ENCODE measurements at places on chromosomes 5 and 9.
A peak's percentile ranks its signal among the peaks of the same experiment; 100 is the strongest.

DNA sequence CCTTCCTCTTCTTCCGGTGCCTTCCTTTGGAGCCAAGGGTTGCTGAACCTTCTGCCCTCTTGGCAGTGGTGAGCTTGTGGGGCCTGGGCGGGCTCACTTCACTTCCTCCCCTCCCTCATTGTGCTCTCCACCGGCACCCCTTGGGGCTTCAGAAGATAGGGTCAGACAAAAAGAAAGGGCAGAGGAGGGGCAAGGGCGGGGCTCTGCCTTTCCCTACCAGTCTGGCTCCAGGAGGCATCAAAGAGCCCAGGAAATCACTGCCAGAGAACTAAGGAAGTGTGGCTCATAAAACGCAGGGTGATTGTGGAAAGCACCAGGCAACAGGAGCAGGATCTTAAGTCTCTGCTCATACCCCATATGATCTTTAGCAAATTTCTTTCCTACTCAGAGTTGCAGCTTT lies 34.8 kb downstream of the ACOT12 start:
- H3K27ac ChIP-seq = no peak overlapping the region
- peaks cover 2% of the 10 kb centered on the region for H3K27me3 ChIP-seq
- H3K4me3 ChIP-seq = no peak overlapping the region
- DNase-seq = no peak
- no peaks in the 10 kb centered on the region for H3K4me1 ChIP-seq

- no peaks in the 10 kb centered on the region for H3K27me3 ChIP-seq
- no peak overlapping the region for H3K27ac ChIP-seq
- no peak overlapping the region for H3K4me3 ChIP-seq
- no peak for DNase-seq
- H3K4me1 ChIP-seq = no peaks in the 10 kb centered on the region
Measured at GRCh38 chr9:16461851-16462250, 408.6 kb downstream of the BNC2 start.

- no peak overlapping the region for H3K4me3 ChIP-seq
- peaks cover 1% of the 10 kb centered on the region for H3K4me1 ChIP-seq
- DNase-seq = no peak
- H3K36me3 ChIP-seq = no peaks in the 10 kb centered on the region
Measured at GRCh38 chr9:133987946-133988665, 4.0 kb downstream of the VAV2 start.

DNA sequence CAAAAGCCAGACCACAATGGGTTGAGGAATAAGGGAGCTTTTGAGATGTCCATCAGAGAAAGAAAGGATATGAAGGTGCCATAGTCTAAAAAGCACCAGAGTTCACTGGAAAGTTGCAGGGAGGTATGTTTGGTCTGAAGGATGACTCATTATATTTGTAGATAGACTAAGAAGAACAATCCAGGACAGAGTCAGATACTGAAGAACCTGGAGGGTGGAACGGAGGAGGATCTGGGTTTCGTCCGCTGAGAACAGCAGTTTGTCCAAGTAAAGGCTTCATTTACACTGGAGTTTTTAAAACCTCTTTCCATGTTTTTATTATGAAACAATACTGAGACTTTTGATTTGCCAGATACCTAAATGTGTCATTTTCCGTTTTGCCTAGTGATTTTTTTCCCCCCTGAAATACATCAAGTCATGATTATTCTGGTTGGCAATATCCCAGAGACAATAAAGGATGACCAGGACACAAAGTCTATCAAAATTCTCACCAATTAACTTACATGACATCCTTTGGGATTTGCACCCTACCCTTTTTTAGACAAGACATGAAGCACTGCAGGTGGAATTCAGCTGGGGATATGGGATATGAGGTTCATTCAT lies 219.9 kb downstream of the MLLT3 start:
- H3K36me3 ChIP-seq = peaks cover 16% of the 10 kb centered on the region
- DNase-seq = no peak
- no peaks in the 10 kb centered on the region for H3K27me3 ChIP-seq
- peak overlapping the region; percentile 30 for H3K4me3 ChIP-seq
- no peak overlapping the region for H3K27ac ChIP-seq

- no peak overlapping the region for H3K27ac ChIP-seq
- H3K4me3 ChIP-seq = no peak overlapping the region
- no peak for DNase-seq
- H3K36me3 ChIP-seq = no peaks in the 10 kb centered on the region
- H3K4me1 ChIP-seq = no peaks in the 10 kb centered on the region
- H3K27me3 ChIP-seq = no peaks in the 10 kb centered on the region
Measured at GRCh38 chr5:6197427-6197826, 180.9 kb downstream of the MED10 start.

DNA sequence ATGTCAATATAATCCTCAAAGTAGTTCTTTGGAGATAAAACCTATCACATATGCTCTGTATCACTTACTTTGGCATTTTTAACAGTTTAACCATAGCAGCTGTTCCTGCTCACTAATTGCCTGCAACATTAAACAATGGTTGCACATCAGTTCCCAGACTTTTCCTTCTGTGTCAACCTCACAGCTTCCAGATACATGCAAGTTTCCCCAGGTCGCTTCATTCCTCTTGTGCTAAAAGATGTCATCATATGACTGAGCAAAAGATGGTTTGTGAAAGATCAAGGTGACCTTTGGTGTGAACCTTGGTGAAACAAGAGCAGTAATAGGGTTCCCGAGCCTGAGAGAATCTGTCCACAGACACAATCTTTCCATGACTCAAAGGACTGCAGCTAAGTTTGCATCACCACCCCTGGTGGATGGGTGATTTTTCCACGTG lies 500.4 kb upstream of the PAPPA start:
- H3K27me3 ChIP-seq = no peaks in the 10 kb centered on the region
- no peak overlapping the region for H3K4me3 ChIP-seq
- H3K27ac ChIP-seq = no peak overlapping the region
- no peak for DNase-seq
- H3K36me3 ChIP-seq = no peaks in the 10 kb centered on the region

- H3K36me3 ChIP-seq = no peaks in the 10 kb centered on the region
- H3K4me3 ChIP-seq = no peak overlapping the region
- no peaks in the 10 kb centered on the region for H3K4me1 ChIP-seq
- no peak for DNase-seq
Measured at GRCh38 chr5:158014372-158014771, 155.4 kb upstream of the CLINT1 start.

- no peak overlapping the region for H3K27ac ChIP-seq
- peaks cover 29% of the 10 kb centered on the region for H3K4me1 ChIP-seq
- no peak overlapping the region for H3K4me3 ChIP-seq
- DNase-seq = no peak
Measured at GRCh38 chr5:141560151-141560550, 58.6 kb downstream of the DIAPH1 start.

GRCh38 chr5:136780518-136780917 lies 415.2 kb upstream of the TRPC7 start:
- H3K27ac ChIP-seq = no peak overlapping the region
- H3K4me1 ChIP-seq = no peaks in the 10 kb centered on the region
- no peak overlapping the region for H3K4me3 ChIP-seq

- no peak for DNase-seq
- no peak overlapping the region for H3K4me3 ChIP-seq
- no peaks in the 10 kb centered on the region for H3K27me3 ChIP-seq
- no peaks in the 10 kb centered on the region for H3K4me1 ChIP-seq
- no peak overlapping the region for H3K27ac ChIP-seq
Measured at GRCh38 chr9:134493461-134494272, 147.9 kb upstream of the COL5A1 start.

DNA sequence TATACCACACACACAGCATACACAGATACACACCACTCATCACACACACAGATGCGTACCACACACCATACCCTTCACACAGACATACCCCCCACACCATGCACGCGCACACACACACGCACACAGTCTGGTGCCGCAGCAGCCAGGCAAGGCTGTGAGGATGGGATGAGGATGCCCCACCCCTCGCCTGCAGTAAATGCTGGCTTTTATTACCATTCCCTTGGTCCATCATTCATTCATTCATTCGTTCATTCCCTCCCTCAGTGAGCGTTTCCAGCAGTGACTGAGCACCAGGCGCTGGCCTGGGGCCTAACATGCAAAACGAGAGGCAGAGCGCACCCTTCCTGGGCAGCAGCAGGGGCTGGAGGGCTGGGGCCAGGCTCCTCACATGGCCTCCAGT lies 51.7 kb upstream of the FCN2 start:
- no peak overlapping the region for H3K4me3 ChIP-seq
- no peaks in the 10 kb centered on the region for H3K36me3 ChIP-seq
- H3K27ac ChIP-seq = no peak overlapping the region
- no peaks in the 10 kb centered on the region for H3K27me3 ChIP-seq
- no peaks in the 10 kb centered on the region for H3K4me1 ChIP-seq

- H3K27me3 ChIP-seq = peaks cover 42% of the 10 kb centered on the region
- no peaks in the 10 kb centered on the region for H3K36me3 ChIP-seq
- no peak overlapping the region for H3K27ac ChIP-seq
- DNase-seq = no peak
- no peak overlapping the region for H3K4me3 ChIP-seq
- no peaks in the 10 kb centered on the region for H3K4me1 ChIP-seq
Measured at GRCh38 chr5:175772747-175773533, 98.4 kb upstream of the CPLX2 start.

DNA sequence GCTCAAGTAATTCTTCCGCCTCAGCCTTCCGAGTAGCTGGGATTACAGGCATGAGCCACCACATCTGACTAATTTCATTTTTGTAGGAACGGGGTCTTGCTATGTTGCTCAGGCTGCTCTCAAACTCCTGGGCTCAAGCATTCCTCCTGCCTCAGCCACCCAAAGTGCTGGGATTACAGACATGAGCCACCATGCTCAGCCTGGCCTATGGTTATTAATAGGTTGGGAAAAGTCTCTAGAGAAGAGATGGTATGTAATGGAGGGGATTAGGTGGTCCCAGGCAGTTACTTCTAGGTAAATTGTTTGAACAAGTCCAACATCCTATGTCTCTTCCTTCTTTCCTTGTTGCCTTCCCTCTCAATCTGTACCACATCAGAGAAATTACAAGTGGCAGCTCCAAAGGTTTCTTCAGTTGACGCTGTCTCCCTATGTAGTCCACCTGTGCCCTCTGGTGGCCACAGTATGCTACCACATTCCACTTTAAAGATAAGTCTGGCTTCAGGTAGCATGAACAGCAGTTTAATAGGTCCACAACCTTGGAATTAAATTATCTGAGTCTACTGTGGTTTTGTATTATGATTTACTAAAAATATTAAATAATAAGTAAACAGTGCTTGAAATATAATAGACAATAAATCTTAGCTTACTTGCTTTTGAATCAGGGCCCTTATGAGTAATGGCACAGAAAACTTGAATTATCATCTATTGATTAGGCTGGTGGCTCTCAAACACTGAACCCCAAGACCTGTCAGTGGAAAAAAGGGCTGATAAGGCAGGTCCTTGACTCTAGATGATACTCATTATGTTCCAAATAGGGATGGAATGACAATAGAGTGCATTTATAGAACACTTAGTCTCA lies 9.7 kb downstream of the TIGD6 start:
- H3K27me3 ChIP-seq = no peaks in the 10 kb centered on the region
- no peaks in the 10 kb centered on the region for H3K4me1 ChIP-seq
- peak; percentile 41 for DNase-seq
- no peak overlapping the region for H3K4me3 ChIP-seq
- H3K36me3 ChIP-seq = peaks cover 1% of the 10 kb centered on the region

GRCh38 chr9:125743682-125744428 lies 3.3 kb upstream of the PBX3 start:
- no peak overlapping the region for H3K4me3 ChIP-seq
- no peak overlapping the region for H3K27ac ChIP-seq
- no peak for DNase-seq
- H3K4me1 ChIP-seq = peaks cover 14% of the 10 kb centered on the region
- peaks cover 5% of the 10 kb centered on the region for H3K36me3 ChIP-seq

- no peaks in the 10 kb centered on the region for H3K36me3 ChIP-seq
- no peak overlapping the region for H3K27ac ChIP-seq
- no peak for DNase-seq
- H3K27me3 ChIP-seq = no peaks in the 10 kb centered on the region
Measured at GRCh38 chr5:20556115-20556763, 568.2 kb upstream of the CDH18 start.

DNA sequence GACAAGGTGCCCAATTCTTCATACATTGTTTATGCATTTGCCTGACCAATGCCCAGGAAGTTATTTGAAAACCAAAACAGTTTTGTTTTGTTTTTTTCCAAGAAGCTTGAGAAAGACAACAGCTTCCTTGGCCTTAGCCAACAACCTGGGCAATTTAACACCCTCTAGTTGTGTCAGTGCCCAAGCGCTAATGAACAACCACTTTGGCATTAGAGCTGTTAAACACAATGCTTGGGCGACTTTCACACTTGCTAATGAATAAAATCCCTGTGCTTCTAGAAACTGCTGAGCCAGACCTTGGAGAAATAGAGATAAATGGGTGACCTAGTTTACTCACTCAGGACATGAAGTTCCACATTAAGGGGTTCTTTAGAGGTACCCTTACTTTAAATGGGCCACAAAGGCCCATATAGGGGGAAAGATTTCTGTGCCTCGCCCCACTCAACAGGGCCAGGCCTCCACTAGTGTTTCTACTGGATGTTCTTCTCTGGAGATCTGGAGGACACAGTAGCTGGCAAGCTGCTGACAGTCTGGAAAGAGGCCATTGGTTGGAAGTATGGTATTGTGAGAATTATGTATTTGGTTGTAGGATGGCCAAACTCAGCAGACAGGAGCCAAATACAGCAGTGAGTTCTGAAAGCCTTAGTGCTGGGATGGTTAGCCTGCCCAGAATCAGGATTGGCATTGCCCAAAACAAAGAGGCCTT lies 179.8 kb downstream of the DOCK8 start:
- no peaks in the 10 kb centered on the region for H3K4me1 ChIP-seq
- H3K27ac ChIP-seq = no peak overlapping the region
- DNase-seq = no peak
- no peaks in the 10 kb centered on the region for H3K27me3 ChIP-seq
- peaks cover 72% of the 10 kb centered on the region for H3K36me3 ChIP-seq
- H3K4me3 ChIP-seq = no peak overlapping the region

DNA sequence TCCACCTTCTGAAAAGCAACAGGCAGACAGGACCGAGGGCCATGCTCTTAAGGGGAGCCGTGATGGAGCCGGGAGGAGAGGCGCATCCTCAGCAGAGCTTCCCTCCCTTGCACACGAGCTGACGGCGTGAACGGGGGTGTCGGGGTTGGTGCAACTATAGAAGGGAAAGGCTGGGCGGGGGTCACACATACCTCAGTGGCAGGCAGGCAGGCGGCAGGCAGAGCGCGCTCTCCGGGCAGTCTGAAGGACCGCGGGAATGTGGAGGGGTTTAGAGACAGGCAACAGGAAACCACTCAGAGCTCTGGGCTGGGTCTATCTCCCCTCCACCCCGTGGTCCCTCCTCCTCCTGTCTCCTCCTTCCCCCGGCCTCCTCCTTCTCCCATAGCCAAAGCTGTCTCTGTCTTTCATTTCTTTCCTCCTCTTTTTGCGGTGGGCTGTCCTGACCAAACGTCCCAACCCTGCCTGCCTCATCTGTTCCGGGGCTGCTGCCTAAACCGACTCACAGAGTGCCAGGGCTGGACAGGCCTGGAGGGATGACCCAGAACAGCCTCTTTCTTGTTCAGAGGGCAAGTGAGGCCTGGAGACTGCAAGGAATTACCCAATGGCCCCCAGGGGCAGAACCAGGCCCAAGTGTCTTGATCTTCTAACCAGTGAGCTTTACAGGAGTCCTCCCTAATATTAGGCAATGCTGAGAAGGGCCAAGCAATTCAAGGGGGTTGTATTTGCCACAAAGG lies at the start of gene SPARC:
TSS of gene SPARC (minus strand) at position 242 of the 734 bp plus-strand sequence. CDS start 10,727 bp downstream, outside the sequence.
- peaks cover 8% of the 10 kb centered on the region for H3K4me1 ChIP-seq
- no peak within 1 kb of the TSS for H3K27ac ChIP-seq
- no peaks in the 10 kb centered on the region for H3K36me3 ChIP-seq
